ENCODE measurements at places on chromosomes 6 and 20. TPM values are rescaled to one million over a fixed set of nuclear protein-coding genes. Genes with fewer than 3 reads are reported as not detected.

- no peak for DNase-seq
These were observed 506.6 kb downstream of the RNF144B start for GRCh38 chr6:18893540-18894269.

GRCh38 chr6:3036861-3037637 is 31.2 kb upstream of the RIPK1 start:
- DNase-seq = no peak

PHACTR3 gene
- 0.22 TPM for total RNA-seq

DNA sequence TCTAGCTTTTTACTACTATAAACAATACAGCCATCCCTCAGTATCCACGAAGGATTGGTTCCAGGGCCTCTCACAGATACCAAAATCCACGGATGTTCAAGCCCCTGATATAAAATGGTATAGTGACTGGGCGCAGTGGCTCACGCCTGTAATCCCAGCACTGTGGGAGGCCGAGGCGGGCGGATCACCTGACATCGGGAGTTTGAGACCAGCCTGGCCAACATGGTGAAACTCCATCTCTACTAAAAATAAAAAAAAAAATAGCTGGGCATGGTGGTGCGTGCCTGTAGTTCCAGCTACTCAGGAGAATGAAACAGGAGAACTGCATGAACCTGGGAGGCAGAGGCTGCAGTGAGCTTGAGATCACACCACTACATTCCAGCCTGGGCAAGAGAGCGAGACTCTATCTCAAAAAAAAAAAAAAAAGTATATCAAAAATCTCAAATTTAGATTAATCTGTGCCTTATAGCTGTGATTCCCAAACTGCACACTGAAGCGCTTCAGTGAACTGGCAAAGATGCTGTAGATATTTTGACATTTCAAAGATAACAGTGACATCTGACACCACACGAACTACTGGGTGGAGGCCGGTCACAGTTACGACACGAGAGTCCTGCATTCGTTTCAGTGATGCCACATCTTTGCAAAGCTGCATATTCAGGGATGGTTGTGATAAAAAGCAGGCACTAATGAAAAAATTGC is 38.3 kb downstream of the MRS2 start:
- no peak for DNase-seq

DNA sequence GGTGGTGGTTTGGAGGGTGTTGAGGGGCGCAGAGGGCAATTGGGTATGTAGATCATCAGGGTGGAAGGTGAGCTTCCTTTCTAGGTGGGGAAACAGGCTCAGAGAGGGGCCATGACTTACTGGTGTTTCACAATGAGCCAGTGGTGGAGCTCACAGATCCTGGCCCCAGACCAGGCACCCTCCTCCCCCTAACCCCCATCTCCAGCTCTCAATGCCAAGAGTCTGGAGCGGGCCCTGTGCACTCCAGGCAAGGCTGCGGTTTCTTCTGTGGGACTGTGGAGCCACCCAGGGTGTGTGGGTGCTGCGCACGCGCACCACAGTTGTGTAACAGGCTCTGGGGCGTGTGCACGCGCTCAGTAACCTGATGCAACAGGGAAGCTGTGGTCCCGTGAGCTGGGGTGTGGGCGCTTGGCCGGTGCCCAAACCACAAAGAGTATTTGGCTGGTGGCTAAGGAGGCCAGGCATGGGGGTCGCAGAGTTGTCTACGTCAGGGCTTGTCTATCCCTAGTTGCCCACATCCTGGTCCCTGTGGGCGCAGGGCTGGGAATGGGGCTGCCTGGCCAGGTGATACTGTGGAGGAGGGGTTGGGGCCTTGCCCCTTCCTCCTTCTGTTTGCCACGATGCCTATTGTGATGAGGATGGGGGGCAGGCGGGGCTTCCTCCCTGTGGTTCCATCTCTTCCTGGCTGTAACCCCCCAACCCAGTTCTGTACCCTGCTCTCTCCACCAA is 37.5 kb upstream of the MRPS18A start:
- DNase-seq = no peak

GRCh38 chr6:39758905-39759605 is 33.1 kb upstream of the DAAM2 start:
- no peak for DNase-seq

- no peak for DNase-seq
These were observed 155.6 kb upstream of the TBX18 start for GRCh38 chr6:84920021-84920420.

DNA sequence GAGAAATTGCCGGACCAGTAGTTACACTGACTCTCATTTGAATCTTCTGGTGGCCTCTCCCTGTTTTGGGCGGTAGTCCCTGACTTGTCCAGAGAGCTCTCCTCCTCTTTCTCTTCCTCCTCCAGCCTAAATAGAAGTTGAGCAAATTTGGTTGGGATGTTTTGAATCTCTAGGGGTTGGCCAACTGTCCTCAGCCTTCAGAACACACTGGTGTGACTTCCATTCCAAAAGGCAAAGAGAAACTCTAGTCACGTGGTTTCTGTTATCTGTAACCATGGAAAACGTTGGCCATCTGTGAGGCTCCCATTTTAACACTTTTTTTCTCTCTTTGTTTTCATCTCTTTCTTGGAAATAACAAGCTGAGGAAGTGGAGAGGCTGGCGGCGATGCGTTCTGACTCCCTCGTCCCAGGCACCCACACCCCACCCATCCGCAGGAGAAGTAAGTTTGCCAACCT is 275.3 kb downstream of the TBC1D7 start:
- DNase-seq = no peak

DNA sequence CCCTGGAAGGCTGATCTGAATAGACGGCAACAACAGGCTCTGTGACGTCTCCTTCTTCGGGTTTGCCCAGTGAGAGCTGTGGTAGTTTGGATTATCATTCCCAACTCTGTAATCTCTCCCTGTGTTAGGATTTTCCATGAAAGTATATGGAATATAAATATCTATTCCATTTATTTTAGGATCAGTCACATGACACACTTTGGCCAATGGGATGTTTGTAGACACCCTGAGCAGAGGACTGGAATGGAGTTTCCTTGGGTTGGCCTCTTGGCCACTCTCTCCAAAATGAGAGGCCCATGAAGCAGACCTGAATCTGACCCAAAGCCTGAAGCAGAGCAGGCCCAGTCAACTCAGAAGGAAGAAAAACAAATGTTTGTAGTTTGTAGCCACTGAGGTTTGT is 37.2 kb upstream of the UBR2 start:
- no peak for DNase-seq

SPAG4 gene
- total RNA-seq = 3.3 TPM

TP53RK gene
- 15.9 TPM for total RNA-seq

GRCh38 chr6:116327803-116328527 is 42.8 kb upstream of the DSE start:
- DNase-seq = no peak

DNA sequence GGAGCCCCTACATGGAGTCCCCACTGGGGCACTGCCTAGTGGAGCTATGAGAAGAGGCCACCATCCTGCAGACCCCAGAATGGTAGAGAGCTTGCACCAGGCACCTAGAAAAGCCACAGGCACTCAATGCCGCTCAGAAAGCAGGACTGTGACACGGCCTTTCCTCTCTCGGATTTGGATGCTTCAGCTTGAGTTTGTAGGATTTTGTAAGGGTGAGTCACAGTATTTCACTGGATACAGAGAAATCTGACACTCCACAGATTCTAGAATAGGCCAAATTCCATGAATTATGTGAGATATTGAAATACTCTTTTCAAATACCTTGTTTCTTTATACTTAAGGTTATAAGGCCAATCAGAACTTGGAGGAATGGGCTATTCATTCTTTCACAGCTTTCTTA is 424.5 kb downstream of the HTR1B start:
- DNase-seq = no peak

DNA sequence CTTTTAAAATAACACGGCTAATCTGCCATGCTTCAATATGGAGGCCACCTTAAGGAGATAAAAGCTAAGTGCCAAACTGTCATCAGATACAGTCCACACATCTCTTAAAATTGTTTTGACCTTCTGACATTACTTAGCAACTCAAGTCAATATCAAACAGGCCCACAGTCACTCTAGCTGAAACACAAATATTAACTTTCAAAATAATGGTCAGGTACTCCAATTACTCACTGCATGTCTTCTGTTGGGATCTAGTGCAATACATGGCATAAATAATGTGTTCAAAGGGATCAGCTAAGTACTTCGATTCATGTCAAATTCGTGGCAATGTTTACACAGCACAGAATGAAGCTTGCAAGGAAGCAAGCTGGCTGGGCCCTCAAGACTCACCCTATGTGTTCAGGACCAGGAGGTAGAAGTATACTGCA is 133.9 kb upstream of the BEND6 start:
- DNase-seq = no peak

MYL9 gene
- total RNA-seq = 12.4 TPM

GRCh38 chr20:49582413-49583334 is 14.7 kb upstream of the PTGIS start:
- no peak for DNase-seq

SAMD10 gene
- total RNA-seq = 0.19 TPM

DNA sequence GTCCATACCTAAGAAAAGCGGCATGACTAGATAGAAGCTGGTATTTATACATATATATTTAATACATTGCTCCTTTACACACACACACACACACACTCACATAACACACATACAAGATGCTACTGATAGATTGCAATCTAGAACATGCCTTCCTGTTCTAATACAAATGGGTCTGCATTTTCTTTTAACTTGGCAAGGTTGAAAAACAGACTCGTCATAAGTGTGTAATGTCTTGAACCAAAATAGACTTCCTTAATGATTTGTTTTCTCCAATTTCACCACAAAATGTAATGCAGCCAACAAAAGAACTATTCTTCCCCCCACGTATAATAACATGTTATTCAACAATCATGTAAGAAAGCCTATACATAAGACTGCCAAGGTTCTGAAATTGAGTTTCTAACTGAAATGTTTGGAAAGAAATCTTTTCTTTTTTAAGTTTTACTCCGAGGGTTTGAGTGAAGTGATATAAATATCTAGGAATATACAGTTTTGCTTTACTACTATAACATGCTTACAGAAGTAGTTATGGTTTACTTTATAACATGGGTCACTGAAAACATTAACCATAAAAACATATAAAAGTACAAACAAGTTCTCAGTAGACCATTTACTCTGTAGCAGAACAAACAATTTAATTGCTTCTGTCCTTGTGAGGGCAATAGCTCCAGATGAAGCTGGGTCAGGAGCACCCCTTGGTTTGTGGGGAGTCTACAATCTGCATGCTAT is 207.5 kb downstream of the FOXC1 start:
- no peak for DNase-seq

GRCh38 chr6:39812853-39813533 is 20.8 kb downstream of the DAAM2 start:
- DNase-seq = no peak

GRCh38 chr6:4981761-4982160 is 22.1 kb downstream of the RPP40 start:
- DNase-seq = no peak

E2F1 gene
- total RNA-seq = 9.7 TPM

KIAA0408 gene
- 9.7 TPM for total RNA-seq

DNA sequence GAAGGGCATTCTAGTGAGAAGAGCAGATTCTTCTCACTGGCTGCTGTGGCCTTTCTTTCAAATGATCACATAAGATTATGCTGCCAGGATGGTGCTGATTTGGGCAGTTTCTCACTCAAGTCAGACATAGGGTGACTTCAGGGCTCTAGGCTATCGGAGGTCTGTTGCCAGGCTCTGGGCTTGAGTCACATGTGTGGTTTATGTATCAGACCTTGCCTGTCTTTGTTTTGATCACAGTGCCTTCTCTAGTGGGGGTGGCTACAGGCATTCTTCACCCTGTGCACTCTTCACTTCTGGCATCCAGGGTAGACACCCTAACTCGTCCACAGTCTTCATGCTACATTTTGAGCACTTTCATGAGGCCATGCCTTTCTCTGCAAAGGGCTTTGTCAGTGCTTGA is 823.7 kb upstream of the MAN1A1 start:
- DNase-seq = no peak

- peak; percentile 60 for DNase-seq
These were observed 859.8 kb downstream of the MAFB start for GRCh38 chr20:39829256-39829655.

- no peak for DNase-seq
These were observed 177.7 kb upstream of the MCHR2 start for GRCh38 chr6:100171533-100172321.

MOG gene
- not detected for total RNA-seq

FABP7 gene
- 58.2 TPM for total RNA-seq

FAM209B gene
- total RNA-seq = not detected

GRCh38 chr6:53161481-53162009 is 12.9 kb upstream of the GCM1 start:
- DNase-seq = no peak

GRCh38 chr6:126148853-126149252 is 162.5 kb downstream of the TRMT11 start:
- DNase-seq = no peak

PRKN gene
- total RNA-seq = 2.8 TPM

GRCh38 chr6:17984812-17985670 is 2.4 kb downstream of the KIF13A start:
- DNase-seq = no peak

RSPO4 gene
- 1.0 TPM for total RNA-seq

GRCh38 chr6:75546381-75546780 is 52.8 kb upstream of the FILIP1 start:
- DNase-seq = peak; percentile 13

DNA sequence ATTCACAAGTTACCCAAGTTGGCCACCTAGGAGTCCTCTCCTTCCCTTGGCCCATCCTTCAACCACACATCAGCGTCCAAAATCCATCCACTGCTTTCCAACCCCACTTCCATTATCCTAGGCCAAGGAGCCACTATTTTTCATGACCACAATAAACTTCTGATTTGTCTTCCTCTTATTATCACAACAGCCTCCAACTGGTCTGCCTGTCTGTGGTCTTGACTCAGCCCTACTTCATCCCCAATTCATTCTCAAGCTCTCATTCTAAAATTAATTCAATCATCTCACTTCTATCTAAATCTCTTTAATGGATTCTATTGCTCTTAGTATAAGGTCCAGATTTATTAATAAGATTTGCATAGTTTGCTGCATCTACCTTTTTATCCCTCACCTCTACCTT is 189.0 kb upstream of the PRDM1 start:
- no peak for DNase-seq

DNA sequence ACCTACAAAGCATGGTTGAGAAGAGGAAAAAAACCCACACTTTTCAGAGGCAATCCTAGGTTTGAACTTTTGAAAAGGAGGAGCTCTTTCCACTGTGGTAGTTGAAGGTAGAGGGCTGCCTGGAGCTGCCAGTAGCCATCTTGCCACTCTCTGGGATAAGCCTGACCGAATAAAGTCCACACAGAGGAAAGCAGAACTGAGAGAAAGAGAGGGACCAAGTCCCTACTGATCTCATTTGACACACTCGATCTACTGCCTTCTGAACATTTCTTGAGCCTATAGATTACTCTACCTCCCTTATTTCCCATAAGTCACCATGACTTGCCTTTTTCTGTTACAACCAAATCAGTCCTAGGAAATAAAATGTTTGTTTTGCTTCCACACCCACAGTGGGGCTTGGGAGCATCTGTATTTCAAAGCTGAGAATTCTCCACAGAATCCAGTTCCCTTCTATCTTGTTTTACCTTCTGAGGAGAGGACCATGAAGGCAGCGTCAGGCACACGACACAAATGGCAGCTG is 147.0 kb upstream of the PTPRK start:
- no peak for DNase-seq

All from neural progenitor cell (in vitro differentiated cells).